Lower lobe of right lung (tissue), 2 donors: ENCODE measurements at places on chromosomes 2 and 18. TPM values are rescaled to one million over a fixed set of nuclear protein-coding genes. Genes with fewer than 3 reads are reported as not detected.

Gene EFEMP1
- total RNA-seq, result 219 TPM

Gene ZNF892
- 3.9 TPM for total RNA-seq

Gene CGREF1
- 0.74 TPM for total RNA-seq

Gene SOX11
- 0.03 TPM for total RNA-seq

Gene NR4A2
- total RNA-seq, result 4.0 TPM

Gene RGPD4
- total RNA-seq, result not detected

Gene RSAD2
- 21.9 TPM for total RNA-seq

Gene ITM2C
- 27.6 TPM for total RNA-seq

Gene AQP4
- 301 TPM for total RNA-seq

Gene FASTKD2
- 18.2 TPM for total RNA-seq

Gene EPB41L3
- total RNA-seq, result 72.5 TPM

Gene CLEC4F
- total RNA-seq, result 0.71 TPM
